ENCODE measurements at places on chromosomes 11 and 22.

DNA sequence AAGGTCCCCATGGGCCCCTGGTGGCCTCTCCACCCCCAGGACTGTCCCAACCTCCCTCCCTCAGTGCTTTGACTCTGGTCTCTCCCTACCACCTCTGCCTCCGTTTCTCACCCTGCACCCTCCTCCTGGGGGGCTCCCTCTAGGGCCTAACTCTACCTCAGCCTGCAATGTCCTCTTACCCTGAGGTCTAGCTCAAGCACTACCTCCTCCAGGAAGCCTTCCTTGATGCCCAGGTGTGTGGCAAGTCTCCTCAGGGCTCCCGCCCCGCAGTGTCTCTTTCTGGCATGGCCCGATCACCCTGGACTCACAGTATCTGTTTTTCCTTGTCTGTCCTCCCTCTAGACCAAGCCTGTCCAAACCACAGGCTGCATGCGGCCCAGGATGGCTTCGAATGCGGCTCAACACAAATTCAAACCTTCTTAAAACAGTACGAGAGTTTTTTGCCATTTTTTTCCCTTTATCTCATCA lies 90.8 kb downstream of the PHF21B start:
- DNase-seq = no peak

DNA sequence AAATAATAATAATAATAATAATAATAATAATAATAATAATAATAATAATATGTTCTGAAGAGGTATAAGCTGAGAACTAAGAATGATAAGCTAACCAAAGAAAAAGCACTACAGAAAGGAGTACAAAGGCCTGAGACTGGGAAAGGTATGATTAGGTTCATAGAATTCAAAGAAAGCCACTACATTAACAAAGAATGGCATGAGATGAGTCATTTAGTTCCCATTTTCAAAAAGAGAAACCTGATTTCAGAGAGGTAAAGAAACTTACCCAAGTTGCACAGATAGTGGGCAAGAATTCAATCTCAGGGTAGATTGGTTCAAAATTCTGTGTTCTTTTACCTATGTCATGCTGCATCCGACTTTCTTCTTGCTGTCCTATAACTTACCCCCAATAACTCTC lies 350.9 kb downstream of the TTC28 start:
- no peak for DNase-seq

- DNase-seq = no peak
These were observed 62.7 kb upstream of the FTH1 start for GRCh38 chr11:62030071-62030684.

- no peak for DNase-seq
These were observed 559.7 kb downstream of the OPCML start for GRCh38 chr11:132972565-132972964.

DNA sequence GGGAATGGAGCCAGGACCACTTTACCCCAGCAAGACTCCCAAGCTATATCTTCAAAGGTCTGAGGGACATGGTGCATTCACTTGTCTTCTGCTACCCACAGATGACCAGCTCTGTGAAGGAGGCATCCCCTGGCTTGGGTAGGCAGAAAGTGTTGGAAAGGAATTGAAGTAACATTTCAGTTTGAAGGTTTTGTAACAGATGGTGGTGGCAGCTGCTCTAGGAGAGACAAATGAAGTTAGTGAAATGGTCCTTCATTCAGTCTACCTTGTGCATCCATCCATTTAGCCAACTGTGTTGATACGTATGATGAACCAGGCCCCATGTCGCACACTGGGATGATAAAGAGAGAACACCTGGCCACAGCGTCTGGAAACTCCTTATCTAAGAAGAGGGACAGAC lies 140.5 kb downstream of the COMMD9 start:
- DNase-seq = no peak

- peak; percentile 56 for DNase-seq
These were observed 106.8 kb upstream of the CLMP start for GRCh38 chr11:123301696-123302400.

Data from central memory CD4-positive, alpha-beta T cell (primary cell).